Central memory CD4-positive, alpha-beta T cell (primary cell): ENCODE measurements at places on chromosomes 2 and 18.

DNA sequence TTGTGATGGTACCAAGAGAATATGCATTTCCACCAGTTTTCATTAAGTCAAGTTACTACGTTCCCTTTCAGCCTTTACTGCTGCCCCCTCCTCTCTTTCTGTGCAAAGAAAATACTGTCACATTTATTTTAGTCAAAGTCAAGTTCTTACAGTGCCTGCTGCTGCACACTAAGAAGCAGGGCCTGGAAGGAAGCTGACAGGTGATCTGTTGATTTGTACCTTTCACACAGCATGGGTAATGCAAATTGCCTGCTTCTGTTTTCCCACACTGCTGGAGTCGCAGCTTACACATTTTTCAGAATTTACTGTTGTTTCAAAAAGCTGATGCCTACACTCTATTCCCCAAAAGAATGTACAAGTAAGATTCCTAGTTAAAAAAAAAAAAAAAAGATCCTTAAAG lies 48.7 kb upstream of the CD226 start:
- no peak for DNase-seq

- no peak for DNase-seq
These were observed 1.1 kb downstream of the COBLL1 start for GRCh38 chr2:164840458-164840929.

DNA sequence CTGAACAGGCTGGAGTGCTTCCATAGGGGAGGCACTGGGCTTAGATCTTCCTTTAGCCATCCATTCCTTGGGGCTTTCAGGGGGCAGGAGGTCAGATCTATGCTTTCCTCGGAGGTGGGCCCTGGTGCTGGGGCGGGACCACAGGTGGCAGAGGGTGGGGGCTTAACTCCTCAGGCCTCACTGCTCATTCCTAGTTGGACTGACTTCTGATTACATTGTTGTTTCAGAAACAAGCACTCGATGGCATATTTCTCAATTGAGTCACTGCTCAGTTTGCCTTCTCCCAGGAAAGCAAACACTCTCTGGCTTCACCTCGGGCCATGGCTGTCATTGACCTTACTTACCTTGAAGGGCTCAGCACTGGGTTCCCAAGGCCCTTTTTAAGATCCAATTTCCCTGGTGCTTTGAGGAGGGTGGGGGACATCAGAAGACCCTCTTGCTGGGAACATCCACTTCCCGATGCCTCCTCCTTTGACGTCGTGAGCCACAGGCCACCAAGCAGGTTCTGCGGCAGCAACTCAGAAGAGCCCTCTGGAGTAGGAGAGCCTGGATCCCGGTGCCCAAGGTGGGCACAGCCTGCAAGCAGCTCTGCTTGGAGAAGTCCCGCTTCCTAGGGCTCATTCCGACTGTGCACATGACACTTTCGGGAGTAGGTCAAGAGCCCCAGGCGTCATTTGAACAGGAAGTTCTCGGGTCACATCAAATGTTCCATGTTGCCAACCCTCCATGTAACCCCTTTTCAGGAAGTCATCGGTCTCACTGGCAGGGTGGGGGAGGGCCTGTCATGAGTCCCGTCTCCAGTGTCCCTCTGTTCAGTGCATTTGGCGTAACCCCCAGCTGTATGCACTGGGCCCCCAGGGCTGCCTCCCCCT lies 40.6 kb downstream of the SDC1 start:
- no peak for DNase-seq

- no peak for DNase-seq
These were observed 9.6 kb upstream of the DPYSL5 start for GRCh38 chr2:26838121-26838906.

- DNase-seq: no peak
These were observed 101.8 kb upstream of the MAP2 start for GRCh38 chr2:209322041-209322440.

DNA sequence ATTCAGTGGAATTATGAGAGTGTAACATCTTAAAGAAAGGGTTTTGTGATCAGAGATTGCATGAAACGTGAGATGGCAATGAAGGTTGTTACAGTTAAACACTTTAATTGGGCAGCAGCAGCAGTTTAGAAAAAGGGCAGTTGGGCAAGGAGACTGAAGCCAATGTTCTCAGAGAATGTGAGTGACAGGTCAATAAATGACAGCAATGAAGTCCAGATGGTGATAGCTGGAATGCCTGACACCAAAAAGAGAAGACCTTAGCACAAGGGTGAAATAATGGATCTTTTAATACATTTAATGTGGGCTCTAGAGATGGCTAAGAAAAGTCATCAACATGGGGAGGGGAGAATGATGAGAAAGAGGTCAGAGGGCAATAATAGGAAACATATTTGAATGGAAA lies 89.4 kb upstream of the CDH7 start:
- no peak for DNase-seq

DNA sequence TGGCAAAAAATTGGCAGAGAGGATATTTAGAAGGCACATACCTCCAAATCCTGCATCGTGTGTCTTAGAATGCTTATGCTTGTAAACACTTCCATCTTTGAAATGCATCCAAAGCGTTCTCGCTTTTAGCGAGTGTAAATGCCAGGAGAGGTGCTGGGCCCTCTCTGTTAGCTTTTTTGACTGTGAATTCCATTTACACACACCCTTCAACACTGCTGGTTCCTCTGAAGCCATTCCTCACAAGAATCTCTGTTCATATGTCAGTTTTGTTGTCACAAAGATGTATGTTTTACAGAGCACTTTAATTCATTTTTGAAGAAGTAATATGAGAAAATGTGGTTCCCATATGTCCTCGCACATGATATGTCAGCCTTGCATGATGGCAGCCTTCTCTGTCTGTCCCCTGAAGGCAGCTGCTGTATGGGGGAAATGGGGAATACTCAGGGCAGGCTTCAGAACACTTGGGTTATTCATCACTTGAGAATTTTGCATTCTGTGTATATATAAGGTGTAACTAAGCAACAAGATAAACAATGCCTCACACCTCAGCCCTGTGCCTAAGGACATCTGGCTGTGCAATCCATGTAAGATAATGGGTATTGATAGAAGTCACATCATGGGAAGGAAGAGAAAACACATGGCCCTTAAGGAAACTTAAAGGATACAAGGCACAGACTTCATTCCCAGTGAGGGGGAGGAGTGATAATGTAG lies 52.3 kb downstream of the RAB27B start:
- DNase-seq: no peak
